ENCODE measurements at places on chromosomes 11 and 22. TPM values are rescaled to one million over a fixed set of nuclear protein-coding genes. Genes with fewer than 3 reads are reported as not detected.

FAM181B gene
- not detected for total RNA-seq

OVCH2 gene
- not detected for total RNA-seq

SLC5A12 gene
- not detected for total RNA-seq

YPEL4 gene
- 0.89 TPM for total RNA-seq

APOBEC3H gene
- not detected for total RNA-seq

SPON1 gene
- 3.9 TPM for total RNA-seq

TCIRG1 gene
- total RNA-seq = 115 TPM

CD3D gene
- total RNA-seq = not detected

RBFOX2 gene
- total RNA-seq = 116 TPM

CHRNA10 gene
- total RNA-seq = 0.59 TPM

MYEOV gene
- 2.9 TPM for total RNA-seq

SULT4A1 gene
- total RNA-seq = 0.30 TPM

MYBPC3 gene
- total RNA-seq = not detected

RBMXL2 gene
- total RNA-seq = not detected

DAGLA gene
- total RNA-seq = 4.4 TPM

ADM gene
- total RNA-seq = 93.5 TPM

SCGB1C1 gene
- not detected for total RNA-seq

MS4A1 gene
- not detected for total RNA-seq

KDM4D gene
- 0.74 TPM for total RNA-seq

C11orf21 gene
- total RNA-seq = not detected

CHRM1 gene
- not detected for total RNA-seq

FDX1 gene
- 7.2 TPM for total RNA-seq

TRIM34 gene
- 10.7 TPM for total RNA-seq

TESMIN gene
- total RNA-seq = 0.30 TPM

ANO5 gene
- total RNA-seq = not detected

PES1 gene
- total RNA-seq = 66.2 TPM

POU2AF3 gene
- total RNA-seq = not detected

C1QTNF5 gene
- 18.4 TPM for total RNA-seq

IGLL1 gene
- not detected for total RNA-seq

ISX gene
- not detected for total RNA-seq

FOSL1 gene
- 6.2 TPM for total RNA-seq

CBLIF gene
- total RNA-seq = not detected

AIP gene
- total RNA-seq = 51.1 TPM

HBG1 gene
- not detected for total RNA-seq

SESN3 gene
- total RNA-seq = 12.2 TPM

SCUBE1 gene
- not detected for total RNA-seq

SLC22A12 gene
- not detected for total RNA-seq

USP2 gene
- total RNA-seq = 0.88 TPM

BARX2 gene
- total RNA-seq = not detected

CDC42EP1 gene
- total RNA-seq = 18.1 TPM

FOLR3 gene
- total RNA-seq = not detected

C22orf31 gene
- total RNA-seq = not detected

KRTAP5-7 gene
- total RNA-seq = not detected
